ENCODE measurements at places on chromosomes 16 and 17.
A peak's percentile ranks its signal among the peaks of the same experiment; 100 is the strongest.

DNA sequence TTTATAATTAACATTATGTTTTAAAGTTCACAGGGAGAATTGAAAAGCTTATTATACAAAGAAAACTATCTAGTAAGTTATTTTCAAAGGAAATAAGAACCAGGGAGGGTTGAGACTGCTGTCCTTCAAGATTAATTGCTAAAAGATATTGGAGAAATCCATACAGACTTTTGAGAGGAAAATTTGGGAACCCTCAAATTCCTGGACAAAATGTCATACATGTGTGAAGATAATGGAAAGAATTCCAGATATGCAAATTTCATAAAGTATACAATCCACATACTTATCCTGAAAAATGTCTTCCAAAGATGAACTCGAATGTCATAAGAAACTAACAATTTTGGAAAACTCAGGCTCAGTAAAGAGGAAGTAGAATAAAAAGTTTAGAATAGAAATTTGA is 213.8 kb downstream of the HS3ST3A1 start:
- DNase-seq = no peak

- DNase-seq = no peak
Measured at GRCh38 chr17:79558091-79558900, 52.6 kb downstream of the RBFOX3 start.

DNA sequence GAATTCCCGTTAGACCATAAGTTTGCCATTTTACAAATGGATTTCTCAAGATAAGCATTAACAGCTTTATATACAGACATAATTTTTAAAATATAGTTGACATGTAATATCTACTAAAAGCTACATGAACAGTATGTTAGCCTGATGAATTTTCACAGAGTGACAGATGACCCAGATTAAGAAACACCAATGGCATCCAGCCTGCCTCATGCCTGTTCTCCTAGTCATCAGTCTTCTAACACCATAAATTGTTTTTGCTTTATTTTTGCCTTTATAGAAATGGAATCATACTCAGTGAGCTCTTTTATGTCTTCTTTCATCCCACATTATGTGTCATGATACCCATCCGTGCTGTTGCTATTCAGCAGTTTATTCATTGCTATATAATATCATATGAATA is 80.0 kb downstream of the ATF7IP2 start:
- DNase-seq = no peak

DNA sequence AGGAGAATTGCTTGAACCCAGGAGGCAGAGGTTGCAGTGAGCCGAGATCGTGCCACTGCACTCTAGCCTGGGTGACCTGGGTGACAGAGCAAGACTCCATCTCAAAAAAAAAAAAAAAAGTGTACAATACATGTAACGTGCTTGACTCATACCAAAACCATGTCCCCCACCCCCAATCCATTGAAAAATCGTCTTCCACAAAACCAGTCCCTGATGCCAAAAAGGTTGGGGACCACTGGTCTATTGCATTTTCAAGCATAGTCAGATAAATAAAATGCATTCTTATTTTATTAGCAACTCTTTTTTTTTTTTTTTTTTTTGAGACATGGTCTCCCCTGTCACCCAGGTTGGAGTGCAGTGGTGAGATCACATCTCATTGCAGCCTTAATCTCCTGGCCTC is 52.1 kb downstream of the COPRS start:
- DNase-seq = no peak

DNA sequence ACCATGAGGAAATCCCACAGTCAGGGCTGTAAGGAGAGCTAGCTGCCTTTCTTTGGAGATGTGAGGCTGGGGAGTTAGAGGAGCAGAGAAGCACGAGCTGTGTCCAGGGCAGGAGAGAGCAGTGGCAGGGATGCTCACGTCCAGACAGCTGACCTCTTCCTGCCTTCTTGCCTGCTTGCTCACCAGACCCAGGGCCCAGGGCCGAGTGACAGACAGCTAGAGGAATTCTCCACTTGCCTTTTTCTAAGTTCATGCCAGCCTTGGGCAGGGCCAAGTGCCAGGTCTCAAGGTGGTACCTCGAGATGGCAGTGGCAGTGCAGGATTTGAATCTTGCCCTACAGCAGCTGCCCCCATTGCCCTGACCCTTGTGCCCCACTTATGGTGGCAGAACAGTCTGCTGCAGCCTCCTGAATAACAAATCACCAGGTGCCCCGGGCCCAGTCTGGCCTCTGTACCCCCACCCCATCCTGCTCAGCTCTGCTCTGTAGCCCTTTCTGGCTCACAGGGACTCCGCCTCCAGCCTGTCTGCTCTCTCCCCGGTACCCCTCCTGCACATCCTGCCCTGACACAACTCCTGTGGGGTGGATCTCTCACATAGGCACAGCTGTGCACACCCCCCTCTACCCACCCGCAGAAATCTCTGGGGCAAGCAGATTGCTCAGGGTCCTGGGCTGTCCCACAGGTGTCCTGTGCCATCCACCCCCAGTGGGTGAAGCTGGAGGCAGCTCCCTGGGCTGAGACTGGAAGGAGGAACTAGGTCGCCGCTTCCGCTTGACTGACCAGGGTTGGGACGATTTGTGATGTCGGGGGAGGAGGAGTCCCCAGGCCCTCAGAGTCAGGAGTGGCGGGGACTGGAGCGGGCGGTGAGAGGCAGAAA is 25.9 kb downstream of the GRIN2C start:
- peak; percentile 78 for DNase-seq

DNA sequence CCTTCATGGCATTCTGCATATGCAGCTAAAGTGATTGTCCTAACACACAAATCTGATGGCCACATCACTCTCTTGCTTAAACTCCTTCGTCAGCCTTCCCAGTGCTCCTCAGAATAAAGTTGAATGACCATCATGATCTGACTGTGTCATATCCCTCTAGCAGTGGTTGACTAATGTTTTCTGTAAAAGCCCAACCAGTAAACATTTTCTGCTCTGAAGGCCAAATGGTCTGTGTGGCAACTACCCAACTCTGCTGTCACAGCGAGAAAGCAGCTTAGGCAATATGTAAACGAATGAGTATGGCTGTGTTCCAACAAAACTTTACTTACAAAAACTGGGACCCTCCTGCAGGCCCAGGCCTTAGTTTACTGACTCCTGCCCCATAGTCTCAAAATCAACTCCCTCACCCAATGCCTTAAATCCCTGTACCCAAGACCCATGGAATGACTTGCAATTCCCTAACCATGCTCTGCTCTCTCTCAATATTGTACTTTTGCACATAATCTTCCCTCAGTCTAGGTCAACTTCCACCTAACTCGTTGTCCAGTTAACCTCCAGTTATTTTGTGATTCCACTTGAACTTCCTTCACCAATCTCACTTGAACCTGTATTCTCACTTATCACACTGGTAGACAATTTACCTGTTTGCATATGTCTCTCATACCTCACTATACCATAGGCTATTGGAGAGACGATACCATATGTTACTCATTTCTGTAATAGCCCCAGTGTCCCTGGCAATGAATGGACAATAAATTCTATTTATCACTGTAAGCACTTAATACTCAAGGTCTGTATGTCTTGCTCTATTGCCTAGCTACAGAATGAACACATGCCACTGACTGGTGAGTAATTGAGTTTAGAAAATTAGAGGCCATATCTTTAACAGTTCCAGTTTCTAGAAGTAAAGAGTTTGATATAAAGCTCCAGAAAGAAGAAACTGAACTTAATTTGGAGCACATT is 29.1 kb downstream of the TMEM100 start:
- DNase-seq = no peak

Data from kidney glomerular epithelial cell (primary cell).